ENCODE measurements at places on chromosomes 11 and 22.

DNA sequence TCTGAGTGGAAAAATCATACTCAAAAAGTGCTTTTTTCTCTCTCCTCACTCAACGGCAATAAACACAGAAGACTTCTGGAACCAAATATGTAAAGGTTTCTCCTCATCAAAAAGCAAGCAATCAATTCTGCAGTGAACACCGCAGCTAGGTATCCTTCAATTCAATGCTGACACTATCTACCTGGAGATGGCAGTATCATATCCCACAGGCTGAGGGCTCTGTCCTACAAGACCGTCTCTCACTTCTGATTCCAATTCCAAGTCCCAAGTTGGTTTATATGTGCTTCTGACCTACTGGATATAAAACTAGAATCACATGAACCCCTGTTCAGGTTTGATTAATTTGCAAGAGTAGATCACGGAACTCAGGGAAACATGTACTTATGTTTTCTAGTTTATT, 59.7 kb upstream of the LUZP2 start:
- DNase-seq: no peak

GRCh38 chr11:16382186-16382585, 25.8 kb upstream of the SOX6 start:
- DNase-seq: no peak

DNA sequence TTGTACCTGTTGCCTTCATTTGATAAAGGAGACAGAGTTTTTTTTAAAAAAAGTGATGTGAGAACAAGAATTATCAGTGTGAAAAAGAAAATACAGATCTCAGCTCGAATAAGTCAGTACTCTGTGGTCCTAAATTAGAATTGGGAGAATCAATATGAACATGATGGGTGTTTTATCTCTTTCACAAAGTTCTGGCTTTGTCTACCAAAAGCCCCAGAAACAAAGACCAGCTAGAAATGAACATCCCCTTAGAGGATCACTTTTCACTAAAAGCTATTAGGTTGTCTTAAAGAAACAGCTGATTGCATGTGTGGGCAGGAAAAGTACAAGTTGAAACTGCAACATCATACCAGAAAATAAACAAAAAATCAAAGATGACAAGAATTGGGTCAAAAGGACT, 8.4 kb upstream of the ST14 start:
- DNase-seq: no peak

DNA sequence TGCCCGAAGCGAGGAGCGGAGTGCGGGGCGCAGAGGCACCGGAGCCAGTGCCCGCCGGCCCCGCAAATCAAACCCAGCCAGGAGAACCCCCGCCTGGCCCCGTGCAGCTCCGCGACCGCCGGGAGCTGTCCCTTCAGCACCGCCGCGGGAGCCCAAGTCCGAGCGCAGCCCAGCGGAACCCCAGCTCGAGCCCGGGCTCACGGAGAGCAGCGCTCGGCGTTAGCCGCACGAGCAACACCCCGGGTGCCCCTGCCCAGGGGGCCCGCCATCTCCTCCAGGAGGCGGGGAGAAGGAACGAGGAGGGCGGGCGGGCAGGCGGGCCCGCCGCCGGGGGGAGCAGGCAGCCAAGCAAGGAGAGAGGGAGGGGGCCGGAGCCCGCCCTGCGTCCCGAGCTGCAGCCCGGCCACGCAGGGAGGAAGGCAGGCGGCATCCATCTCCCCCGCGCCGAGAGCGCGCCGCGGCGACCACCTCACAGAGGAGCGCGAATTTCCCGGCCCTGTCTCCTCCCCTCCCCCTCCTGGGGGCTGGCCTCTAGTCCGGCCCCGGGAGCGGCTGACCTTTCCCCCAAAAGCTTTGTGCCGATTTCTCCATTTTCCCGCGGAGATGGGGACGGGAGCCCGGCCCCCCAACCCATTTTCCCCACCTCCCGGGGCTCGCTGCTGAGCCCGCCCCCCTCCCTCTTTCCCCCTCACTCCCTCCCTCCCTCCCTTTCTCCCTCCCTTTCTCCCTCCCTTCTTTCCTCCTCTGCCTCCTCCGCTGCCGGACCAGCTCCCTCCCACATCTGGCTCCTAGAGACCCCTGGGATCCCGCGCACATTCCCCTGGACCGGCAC, 621 bp downstream of the KCNC1 start:
- DNase-seq: no peak

DNA sequence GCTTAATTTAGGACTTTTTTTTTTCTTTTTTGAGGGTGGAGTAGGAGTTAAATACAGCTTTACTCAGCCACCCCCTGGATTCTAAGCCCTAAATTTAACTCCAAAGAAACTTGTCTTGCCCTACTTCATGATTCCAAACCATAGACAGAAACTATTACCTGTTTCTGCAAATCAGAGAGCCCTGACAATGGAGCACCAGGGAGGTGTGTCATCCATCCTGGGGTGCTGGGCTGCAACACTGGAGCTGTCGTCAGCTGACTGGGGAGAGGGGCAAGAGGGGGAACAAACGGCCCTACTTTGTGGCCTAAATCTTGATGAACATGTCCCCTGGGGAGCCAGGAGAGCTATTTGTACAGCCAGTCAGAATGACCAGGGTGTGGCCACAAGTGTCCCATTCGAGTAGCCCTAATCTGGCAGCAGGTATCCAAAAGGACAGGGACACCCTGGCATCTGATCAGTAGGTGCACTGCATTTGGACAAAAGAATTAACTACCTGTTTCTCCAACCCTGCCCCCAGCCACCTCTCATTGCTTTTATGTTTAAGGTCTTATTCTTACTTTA, 50.8 kb downstream of the PLEKHA7 start:
- DNase-seq: no peak

DNA sequence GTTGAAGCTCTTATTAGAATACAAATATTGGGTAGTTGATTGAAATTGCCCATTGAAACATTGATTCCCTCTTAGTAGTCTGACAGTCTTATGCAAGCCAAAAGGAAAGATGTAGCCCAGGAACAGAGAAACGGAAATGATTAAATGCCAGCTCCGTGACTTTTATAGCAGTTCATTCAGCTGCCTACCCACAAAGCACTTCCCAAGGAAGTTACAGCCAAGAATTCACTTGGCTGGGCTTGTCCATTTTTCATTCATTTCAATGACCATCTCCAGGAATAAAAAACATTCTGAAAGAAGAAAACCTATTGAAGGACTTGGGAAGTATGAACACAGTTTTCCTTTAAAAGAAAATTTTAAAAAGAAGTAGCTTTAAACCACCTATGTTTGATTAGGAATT, 62.0 kb downstream of the NCAM1 start:
- DNase-seq: no peak

- DNase-seq: no peak
Measured at GRCh38 chr22:27639248-27640086, 162.1 kb downstream of the MN1 start.

DNA sequence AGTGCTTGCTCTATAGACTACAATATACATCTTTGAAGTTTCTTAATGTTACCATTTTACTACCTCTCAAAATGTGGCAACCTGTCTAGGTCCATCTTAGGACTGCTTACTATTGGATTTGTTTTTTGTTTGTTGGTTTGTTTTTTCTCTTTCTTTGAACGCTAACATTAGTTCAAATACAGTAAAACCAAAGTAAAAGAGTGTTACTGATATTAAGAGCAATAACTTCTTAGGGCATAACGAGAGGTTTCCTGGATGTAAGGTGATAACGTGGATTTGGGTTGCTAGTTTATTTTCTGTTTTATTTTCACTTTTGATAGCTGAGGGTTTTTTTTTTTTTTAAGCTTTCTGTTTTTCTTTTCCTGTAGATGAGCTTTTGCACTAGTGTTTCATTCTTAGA, 43.6 kb downstream of the TMEM135 start:
- DNase-seq: no peak

- no peak for DNase-seq
Measured at GRCh38 chr11:57867966-57868365, 106.4 kb downstream of the CTNND1 start.

DNA sequence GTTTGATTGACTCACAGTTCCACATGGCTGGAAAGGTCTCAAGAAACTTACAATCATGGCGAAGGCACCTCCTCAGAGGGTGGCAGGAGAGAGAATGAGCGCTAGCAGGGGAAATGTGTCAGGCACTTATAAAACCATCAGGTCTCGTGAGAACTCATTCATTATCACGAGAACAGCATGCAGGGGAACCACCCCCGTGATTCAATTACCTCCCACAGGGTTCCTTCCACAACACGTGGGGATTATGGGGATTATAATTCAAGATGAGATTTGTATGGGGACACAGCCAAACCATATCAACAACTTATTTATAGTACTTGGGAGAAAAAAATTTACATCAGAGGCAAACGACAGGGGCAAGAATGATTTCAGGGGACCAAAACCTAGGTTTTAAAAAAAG, 3.0 kb downstream of the ME3 start:
- no peak for DNase-seq

DNA sequence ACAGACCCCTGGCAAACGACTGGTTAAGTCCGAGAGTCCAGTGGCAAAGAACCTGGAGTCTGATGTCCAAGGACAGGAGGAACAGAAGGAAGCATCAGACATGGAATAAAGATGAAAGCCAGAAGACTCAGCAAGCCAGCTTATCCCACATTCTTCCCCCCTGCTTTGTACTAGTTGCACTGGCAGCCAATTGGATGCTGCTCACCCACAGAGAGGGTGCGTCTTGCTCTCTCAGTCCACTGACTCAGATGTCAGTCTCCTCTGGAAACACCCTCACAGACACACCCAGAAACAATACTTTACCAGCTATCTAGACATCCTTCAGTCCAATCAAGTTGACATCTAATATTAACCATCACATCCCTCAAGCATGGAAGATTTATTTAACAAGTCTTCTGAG, 1265.8 kb upstream of the CNTN5 start:
- DNase-seq: no peak

Data from NCI-H2081 treated with DMSO at 0.1 percent for 48 hours (cell line).